ENCODE measurements at places on chromosomes 13 and 19.
A peak's percentile ranks its signal among the peaks of the same experiment; 100 is the strongest.

- DNase-seq, result no peak
Measured at GRCh38 chr13:80329250-80329649, 11.7 kb downstream of the SPRY2 start.

GRCh38 chr19:21269813-21270212 is 59.4 kb downstream of the ZNF708 start:
- no peak for DNase-seq

GRCh38 chr19:30235946-30236345 is 136.2 kb upstream of the ZNF536 start:
- DNase-seq, result no peak

GRCh38 chr19:2816641-2817040 is 3.0 kb upstream of the ZNF554 start:
- no peak for DNase-seq

DNA sequence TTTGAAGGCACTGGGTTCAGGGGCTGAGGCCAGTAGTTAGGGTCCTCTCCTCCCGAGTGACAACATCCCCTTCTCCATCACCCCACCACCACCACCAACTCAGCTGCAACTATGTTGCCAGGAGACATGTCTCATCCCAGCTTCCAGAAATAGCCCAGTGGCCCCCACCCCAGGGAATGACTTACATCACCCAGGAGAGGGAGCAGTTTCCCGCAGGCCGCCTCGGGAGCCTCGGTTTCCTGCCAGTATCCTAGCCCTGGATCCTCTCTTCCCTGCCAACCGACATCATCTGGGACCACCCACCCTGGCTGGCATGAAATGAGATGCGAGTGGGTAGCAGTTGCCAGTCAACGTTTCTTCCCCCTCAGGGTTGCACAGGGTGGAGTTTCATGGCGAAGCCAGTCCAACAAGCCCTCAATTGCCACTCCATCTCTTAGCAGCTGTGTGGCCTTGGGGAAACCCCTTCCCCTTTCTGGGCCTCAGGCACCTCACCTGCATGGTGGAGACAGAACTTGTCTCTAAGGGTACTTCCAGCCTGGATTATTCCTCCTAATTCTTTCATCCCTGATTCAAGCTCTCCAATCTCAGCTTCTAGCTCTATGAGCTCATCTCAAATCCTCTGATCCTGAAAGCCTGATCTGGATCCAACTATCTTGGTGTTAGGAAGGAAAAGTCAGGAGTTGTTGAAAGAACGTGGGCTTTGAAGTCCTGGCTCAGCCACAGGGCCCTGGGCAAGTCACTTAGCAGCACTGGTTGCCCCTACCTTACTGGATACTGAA is 3.9 kb upstream of the GSK3A start:
- DNase-seq, result peak; percentile 59

DNA sequence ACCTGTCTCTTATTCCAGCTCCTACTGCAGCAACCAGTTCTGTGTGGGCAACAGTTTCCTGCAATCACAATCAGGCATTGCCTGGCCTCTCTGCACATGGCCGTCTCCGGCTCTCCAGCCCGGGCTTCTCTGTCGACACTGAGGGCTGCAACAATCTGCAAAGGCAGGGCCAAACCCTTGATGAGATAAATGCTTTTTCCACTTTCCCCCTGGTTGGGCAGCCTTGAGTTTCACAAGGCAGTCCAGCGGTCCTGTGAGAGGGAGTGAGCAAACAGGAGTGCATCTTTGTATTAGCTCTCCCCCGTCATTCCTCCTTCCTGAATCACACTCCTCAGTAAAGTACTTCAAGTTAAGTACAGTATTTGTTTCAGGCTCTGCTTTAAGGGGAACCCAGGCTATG is 40.7 kb upstream of the VWA8 start:
- DNase-seq, result no peak

GRCh38 chr13:46615888-46616531 is 63.0 kb downstream of the LRCH1 start:
- DNase-seq, result no peak

- DNase-seq, result no peak
Measured at GRCh38 chr19:40358773-40359172, 10.3 kb downstream of the PLD3 start.

GRCh38 chr13:54177466-54177865 is 1148.9 kb downstream of the OLFM4 start:
- DNase-seq, result no peak

DNA sequence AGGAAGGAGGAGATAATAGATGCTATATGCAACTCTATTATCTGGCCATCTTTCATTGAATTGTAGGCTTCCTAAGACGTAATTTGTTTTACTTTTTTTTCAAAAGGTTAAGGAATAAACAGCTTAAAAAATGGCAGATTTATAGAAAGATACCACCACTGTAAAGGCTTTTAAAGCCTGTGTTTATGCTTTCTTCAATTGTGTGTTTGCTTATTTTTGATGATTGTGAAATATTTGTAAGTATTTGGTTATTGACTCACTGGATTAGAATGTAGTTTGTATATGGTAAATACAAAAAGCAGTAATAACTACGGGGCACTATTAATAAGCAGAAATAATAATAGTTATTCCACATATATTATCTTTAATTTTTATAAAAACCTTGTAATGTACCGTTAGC is 437.9 kb downstream of the KLF5 start:
- no peak for DNase-seq

GRCh38 chr19:18021121-18021755 is 13.3 kb downstream of the ARRDC2 start:
- peak; percentile 83 for DNase-seq

DNA sequence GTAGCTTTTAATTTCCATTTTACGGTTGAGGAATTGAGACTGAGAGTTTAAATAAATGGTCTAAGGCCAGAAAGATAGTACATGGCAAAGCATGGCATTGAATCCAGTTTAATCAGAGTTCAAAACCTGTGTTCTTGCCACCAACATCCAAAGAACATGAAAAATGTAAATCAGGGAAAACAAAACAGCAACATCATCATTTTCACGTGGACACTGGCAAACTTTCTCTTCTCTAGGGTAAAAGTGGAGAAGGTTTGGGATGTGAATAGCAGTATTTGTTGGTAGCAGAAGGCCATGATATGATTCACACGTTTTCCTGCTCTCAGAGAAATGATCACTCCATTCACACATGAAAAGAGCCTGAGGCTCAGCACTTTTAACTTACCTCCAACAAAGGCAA is 357.7 kb downstream of the UQCRFS1 start:
- no peak for DNase-seq

GRCh38 chr13:27853861-27854260 is 61.6 kb downstream of the GSX1 start:
- DNase-seq, result no peak

DNA sequence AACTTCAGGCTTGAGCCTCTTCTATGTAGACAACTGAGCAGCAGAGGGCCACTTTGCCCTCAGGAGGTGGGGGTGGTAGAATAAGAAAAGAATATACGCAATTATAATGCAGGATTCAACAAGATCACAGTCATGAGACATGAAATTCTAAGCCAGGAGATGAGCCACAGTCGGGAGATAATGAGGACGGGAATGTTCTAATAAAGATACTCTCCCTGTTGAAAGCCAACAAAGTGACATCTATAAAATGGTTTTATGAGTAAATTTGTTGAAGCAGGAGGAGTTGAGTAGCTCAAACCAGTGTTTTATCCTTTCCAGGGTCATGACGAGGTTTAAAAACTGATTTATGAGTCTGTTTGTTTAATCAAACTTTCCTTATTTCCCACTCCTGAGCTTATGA is 152.0 kb upstream of the SERP2 start:
- DNase-seq, result no peak

DNA sequence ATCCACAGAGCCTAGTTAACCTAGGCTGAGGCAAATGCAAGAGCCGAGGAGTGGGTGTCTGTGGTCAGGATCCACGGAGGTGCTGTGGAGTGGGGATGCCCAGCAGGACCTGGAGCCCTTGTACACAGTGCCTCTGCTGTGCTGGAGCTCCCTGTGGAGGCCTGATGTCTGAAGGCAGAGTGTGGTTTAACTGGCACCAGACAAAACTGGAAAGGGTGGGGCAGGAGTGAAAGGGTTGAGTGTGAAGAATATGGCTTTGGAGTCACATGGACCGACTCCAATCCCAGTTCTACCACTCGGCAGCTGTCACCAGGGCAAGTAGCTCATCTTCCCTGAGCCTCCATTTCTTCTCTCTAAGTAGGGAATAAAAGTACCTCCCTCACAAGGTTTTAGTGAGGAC is 60.3 kb upstream of the GPR12 start:
- no peak for DNase-seq

DNA sequence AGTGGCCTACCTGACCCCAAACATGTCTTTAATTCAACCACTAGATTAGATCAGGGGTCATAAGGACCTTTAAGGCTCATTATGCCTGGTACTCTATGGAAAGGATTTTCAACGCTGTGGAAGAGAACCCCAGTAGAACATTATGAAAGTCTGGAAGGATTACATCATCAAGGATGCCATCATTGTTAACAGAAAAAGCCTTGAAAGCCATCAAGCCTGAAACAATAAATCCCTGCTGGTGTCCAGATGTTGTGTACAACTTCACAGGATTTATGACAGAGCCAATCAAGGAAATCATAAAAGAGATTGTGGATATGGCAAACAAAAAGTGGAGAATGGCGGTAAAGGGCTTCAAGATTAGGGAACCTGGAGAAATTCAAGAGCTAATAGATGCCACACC is 59.7 kb downstream of the NAA16 start:
- DNase-seq, result no peak

DNA sequence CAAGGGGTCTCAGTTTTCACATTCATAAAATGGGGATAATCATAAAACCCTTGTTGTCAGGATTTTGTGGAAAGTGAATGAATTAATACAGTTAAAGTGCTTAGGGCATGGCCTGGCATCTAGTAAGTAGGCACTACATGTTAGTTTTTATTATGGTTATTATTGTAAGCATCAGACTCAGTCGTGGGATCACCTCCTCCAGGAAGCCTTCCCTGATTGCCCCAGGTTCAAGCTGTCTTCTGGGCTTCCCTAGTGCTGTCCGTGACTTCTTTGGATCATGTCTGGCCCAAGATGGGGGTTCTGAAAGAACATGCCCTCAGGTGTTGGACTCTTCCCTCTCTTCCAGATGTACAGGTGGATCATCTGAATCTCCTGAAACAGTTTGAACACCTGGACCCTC is 10.7 kb downstream of the NUCB1 start:
- DNase-seq, result no peak

GRCh38 chr19:17378271-17378670 is 1.1 kb upstream of the PLVAP start:
- no peak for DNase-seq

- DNase-seq, result no peak
Measured at GRCh38 chr19:31071136-31071855, 277.9 kb downstream of the TSHZ3 start.

GRCh38 chr19:49468746-49469447 is 5.1 kb upstream of the FLT3LG start:
- peak; percentile 77 for DNase-seq

DNA sequence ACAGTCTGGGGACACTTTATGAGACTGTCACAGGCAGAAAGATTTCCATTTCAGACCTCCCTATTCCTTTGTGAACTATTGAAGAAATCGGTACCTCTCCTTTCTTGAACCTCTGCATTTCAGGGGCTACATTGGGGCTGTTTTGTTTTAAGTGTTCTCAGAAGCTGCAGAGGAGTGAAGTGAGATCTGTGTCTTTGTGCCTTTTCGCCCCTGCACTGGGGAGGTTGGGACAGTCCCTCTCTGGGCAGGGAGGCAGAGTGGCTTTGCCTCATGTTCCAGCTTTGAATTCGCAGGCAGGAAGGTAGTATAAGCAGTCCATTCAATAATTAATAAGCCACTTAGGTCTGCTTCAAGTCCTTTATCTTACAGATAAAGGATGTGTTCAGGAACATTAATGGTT is 9.5 kb upstream of the AMER2 start:
- no peak for DNase-seq

GRCh38 chr19:13154241-13154778 is 4.1 kb downstream of the IER2 start:
- DNase-seq, result peak; percentile 58

DNA sequence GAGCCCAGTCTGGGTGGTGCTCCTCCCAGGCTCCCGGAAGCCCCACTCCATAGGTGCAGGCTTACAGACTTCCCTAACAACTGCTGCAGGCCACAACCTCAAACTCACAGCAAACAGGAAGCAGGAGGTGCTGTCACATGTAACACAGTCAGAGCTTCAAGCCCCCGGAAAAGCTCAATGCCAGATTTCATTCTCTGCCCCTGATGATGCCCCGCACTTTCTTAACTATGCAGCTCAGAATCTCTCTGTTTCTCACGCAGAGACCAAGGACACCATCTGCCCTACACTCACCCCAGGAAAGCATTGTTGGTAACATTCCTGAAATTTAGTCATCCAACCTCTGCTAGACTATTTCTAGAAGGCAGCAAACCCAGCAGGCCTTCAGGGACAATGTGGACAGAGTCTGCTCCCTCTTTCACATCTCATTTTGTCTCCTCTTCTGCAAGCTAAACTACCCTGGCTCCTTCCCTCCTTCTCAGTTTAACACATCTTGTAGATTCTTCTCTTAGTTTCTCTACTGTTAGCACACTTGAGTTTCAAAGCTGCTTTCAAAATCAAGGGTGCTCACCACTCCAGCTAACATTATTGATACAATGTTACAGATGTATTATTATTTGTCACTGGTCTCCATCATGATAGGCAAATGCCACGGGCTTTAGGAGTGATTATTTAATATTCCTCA is 162.5 kb downstream of the KCTD12 start:
- no peak for DNase-seq

DNA sequence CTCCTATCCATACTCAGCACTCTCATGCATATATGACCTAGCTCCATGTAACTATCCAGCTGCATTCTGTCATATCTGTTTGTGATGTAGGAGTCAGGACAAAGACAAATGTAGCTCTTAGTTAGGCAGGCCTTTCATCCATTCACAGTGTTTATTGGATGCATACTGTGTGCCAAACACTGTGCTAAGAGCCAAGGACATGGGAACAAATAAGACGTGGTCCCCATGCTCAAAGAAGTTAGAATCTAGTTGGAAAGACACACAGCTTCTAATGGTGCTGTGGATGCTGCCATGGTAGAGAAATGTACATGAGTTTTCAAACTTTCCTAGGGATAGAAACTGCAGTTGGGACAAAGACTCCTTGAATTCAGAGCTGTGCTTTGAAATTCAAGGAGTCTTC is 31.7 kb upstream of the IL17D start:
- no peak for DNase-seq
